ENCODE measurements at places on chromosomes 12 and 14. TPM values are rescaled to one million over a fixed set of nuclear protein-coding genes. Genes with fewer than 3 reads are reported as not detected.

DNA sequence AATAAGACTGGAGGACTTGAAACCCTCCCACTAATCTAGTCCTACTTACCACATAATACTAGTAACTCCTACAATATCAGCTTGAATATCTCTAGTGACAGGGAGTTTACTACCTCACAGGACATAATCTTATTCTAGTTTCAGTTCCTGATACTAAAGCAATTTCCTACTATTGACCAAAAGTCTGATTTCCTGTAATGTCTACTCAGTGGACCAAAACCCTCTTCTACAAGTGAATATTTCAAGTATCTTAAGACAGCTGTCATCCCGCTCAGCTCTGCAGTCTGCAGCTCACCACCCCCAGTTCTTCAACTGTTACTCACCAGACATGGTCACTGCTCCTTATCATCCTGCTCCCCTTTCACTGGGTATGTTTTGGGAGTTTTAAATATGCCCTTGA is 70.8 kb upstream of the TMCC3 start:
- no peak for DNase-seq

DNA sequence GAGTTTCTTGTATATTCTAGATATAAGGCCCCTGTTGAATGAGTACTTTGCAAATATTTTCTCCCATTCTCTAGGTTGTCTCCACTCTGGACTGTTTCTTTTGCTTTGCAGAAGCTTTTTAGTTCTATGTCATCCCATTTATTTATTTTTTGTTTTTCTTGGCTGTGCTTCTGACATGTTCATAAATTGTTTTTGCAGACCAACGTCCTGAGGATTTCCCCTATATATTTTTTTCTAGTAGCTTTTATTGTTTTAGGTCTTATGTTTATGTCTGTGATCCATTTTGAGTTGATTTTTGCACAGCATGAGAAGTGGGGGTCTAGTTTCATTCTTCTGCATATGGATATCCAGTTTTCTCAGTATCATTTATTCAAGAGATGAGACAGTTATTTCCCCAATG is 70.4 kb upstream of the BTG1 start:
- DNase-seq: no peak

DNA sequence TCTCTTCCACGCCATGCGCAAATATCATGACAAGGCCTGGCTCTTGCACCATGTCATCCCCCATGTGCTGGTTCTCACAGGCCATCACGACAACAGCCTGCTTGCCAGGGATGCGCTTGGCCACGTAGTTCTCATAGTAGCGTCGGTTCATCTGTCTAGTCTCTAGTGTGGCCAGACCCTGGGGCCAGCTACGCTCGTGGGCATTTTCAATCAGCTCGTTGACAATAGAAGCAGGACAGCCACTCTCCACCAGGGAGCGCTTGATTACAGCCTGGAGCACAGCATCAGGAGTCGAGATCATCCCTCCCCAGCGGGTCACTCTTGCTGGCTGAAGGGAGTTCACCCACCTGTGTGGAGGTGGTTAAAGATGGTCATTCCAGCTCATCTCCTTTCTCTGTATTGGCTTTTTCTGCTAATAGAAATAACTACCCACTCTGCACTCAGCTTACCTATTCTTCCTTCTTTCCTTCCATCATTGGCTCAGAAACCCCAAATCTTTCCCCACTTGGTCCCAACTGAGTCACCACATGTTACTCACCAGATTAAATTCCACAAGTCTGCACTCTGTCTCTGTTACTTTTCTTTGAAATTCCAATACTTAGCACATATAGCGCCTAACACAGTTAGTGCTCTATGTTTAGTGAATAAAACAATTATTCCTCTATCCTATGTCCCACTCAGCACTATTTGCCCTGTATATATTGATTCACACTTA is 15.1 kb downstream of the RNF41 start:
- peak; percentile 59 for DNase-seq

- peak; percentile 94 for DNase-seq
These were observed 320.6 kb downstream of the RAD51B start for GRCh38 chr14:68140076-68140741.

DNA sequence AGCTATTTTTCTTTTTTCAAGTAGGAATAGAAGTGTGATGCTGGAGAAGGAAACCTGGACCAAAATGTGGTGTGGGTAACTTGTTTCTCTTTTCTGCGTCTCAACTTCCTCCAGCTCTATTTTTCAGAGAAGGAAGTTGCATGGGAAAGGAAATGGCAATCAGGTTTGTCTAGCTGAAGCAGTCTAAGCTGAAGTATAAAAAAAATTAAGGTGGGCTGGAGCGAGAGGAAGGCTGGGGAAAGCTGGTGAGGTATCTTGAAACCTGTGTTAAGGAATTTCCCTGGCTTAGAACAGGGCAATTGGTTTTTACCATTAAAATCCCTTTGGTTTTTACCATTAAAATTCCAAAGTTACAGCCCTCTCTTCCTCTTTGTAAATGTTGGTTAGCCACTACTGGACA is 34.2 kb upstream of the NINJ2 start:
- no peak for DNase-seq

DNA sequence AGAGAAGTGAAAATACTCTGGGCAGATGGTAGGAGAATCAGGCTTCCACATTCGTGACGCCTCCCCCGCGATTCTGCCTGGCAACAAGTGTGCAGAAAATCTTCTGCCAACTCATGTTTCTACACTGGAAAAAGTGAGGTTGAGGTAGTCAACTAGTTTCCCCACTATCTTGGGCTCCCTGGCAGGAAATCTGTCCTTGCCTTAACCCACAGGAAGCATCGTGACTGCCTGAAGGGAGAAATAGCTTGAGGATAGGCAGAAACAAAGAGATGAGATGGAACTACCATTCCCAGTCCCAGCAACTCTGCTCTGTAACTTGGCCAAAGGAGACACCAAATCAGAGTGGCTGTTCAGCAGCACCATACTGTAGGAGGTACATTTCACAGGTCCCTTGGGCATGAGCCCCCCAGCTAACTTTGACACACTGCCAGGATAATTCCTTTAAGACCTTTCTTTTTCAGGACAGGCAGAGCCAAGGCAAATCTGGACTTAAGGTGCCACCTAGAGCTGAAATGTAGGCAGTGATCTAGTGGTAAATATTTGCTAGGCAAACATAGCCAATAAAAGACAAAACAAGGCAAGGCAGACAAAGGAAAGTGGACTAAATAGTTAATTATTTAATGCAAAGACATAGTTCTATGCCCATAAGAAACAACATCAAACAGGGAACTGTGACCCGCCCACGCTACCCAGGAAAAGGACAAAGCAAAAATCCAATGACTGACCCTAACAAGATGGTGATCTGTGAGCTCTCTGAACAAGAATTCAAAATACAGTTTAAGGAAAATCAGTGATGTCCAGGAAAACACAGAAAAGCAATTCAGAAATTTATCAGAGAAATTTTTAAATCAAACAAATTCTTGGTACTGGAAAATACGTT is 205.1 kb downstream of the PTPRO start:
- DNase-seq: peak; percentile 18

DNA sequence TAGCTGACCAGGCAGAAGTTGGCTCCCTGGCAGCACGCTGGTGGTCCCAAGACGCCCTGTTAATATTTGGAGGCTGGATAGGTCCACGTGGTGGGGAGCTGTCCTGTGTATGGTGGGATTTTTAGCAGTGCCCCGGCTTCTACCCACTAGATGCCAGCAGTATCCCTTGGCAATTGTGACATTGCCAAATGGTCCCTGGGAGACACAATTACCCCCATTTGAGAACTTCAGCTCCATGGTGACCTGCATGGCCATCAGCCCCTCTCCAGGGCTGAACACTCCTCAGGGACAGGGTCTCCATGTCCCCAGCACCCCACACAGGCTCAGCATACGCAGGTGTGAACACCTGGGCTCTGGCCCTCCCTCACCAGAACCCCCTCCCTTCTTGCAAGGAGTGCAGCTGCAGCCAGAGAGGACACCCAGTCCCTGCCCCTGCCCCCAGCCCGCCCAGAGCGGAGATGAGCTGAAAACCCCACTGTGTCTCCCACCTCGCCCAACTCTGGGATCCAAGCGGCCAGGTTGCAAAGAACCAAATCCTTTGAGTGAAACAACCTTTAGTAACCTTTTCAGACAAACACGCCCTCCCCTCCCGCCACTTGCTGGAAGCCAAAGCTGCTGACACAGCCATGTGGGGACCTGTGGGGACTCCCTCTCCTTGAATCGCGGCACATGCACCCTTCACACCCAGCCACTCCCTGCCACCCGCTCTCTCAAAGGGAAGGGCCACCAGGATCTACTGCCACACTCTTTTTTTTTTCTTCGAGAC is 120.4 kb downstream of the CALM1 start:
- peak; percentile 43 for DNase-seq

GRCh38 chr12:102321305-102322082 is 123.9 kb upstream of the PMCH start:
- DNase-seq: no peak

DNA sequence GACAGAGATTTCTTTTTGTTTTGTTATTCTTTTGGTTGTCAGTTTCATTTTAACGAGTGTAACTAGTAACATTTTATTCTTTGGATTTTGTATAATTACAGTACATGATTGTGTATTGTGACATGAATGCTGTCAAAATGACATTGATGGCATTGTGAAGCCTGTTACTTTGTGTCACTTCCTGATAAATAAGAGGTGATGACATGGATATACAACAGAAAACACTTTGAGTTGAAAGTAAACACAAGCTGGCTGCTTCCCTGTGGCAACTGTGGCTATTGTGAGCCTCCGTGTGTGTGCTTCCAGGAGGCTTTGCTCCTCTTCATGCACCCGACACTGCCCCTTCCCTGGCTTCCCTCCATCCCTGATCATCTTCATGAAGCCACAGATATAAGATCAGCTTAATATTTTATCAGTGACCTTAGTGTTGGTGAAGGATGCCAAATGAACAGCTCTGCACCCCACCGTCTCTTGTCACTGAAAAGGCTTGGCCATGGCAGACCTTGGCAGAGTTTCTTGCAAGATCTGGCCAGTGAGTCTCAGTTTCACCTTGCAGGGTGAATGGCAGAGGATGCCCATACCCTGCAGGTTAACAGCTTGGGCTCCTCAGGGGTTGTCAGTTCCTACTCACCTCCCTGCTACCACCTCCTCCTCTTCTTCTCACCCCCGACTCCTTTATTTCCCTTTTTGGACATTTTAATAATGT is 191.9 kb downstream of the EPS8 start:
- no peak for DNase-seq

GRCh38 chr12:67315661-67316060 is 46.5 kb downstream of the CAND1 start:
- DNase-seq: no peak

DNA sequence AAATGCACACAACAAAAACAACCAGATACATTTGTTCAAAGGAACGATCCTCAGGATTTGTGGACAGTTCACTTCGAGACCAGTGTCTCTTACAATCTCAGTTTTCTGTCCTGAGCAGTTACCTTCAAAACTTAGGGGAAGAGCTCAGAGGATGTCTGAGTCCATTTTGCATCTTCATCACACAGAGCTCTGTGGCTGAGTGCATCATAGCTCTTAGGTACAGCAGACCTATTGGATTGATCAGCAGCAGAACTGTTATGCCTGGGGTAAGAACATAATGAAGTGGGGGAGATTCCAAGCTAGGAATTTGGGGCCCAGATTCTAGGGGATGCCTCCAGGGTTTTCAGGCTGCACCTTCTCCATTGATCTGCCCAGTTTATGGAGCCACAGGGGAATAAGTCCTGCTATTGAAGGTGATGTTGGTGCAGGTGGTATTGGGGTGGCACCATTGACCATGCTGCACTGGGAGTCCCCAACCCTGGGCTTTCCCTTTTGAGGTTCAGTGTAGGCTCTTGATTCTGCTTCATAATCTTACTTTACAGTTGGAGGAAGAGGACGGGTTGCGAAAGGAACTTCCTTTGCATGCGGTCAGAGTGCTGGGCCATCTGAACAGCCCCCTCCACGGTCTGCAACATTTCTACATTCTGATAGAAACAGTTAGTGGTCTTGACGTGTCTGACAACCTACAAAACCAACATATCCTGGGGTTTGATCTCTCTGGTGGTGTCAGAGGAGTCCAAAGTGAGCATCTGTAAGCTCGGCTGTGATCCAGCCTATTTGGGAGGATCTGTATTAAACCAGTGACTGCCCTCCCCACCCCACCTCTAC is 112.8 kb downstream of the CHST11 start:
- no peak for DNase-seq

DNA sequence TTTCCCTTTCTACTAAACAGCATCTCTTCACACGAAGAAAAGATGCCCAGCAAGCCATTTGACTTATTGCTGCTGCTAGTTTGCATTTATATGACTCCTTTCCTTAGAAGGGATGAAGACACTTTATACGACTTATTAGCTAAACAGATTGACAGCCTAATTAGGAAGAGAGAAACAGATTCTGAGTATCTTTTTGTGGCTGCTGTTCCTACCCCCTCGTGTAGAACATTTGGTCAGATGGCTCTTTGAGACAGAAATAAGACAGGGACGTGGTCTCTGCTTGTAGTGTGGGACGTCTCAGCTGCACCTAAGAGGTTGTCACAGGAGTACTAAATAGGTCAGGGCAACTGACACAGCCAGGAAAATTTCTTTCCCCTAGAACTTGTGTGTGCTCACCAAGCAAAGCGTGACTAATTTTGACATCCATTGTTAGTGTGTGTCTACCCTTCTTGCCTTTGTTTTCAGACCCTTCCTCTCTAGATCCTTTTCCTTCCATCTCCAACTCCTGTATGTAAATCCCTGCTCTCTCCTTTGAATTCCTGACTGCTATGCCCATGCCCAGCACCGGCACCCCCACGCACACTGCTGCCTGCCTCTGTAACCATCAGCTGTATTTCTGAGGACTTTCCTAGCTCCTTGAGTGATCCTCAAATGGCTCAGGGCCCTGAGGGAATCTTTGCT is 83.2 kb downstream of the DAD1 start:
- no peak for DNase-seq

- no peak for DNase-seq
These were observed 190.7 kb upstream of the BMP4 start for GRCh38 chr14:54147282-54147681.

GRCh38 chr14:72515779-72516770 is 377.8 kb downstream of the DPF3 start:
- peak; percentile 17 for DNase-seq

DNA sequence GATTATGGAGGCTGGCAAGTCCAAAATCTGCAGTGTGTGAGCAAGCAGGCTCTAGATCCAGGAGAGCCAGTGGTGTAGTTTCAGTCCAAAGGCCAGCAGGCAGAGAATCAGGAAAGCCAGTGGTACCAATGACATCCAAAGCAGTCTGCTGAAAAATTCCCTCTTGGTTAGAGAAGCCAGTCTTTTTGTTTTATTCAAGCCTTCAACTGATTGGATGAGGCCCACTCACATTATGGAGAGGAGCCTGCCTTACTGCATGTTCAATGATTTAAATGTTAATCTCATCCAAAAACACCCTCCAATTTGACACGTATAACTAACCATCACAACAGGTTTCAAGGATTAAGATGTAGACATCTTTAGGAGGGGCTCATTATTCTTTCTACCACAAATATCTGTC is 49.5 kb upstream of the ZDHHC17 start:
- DNase-seq: no peak

- no peak for DNase-seq
These were observed 33.6 kb downstream of the HCAR2 start for GRCh38 chr12:122669397-122670070.

KLHL33 gene
- total RNA-seq: 1.9 TPM

FBXW8 gene
- 14.5 TPM for total RNA-seq

NANOG gene
- total RNA-seq: not detected

GZMB gene
- 0.41 TPM for total RNA-seq

PMEL gene
- total RNA-seq: 2.1 TPM

COX14 gene
- total RNA-seq: 76.0 TPM

TMEM253 gene
- total RNA-seq: not detected

PPP4R4 gene
- total RNA-seq: 0.82 TPM

FOXG1 gene
- total RNA-seq: 0.10 TPM

ASIC1 gene
- 4.1 TPM for total RNA-seq

TEX52 gene
- not detected for total RNA-seq

MYF6 gene
- 164 TPM for total RNA-seq
